Neural crest cell (in vitro differentiated cells): ENCODE measurements at places on chromosomes 7 and 10.

- no peak for DNase-seq
Measured at GRCh38 chr7:14637968-14638367, 264.6 kb downstream of the DGKB start.

DNA sequence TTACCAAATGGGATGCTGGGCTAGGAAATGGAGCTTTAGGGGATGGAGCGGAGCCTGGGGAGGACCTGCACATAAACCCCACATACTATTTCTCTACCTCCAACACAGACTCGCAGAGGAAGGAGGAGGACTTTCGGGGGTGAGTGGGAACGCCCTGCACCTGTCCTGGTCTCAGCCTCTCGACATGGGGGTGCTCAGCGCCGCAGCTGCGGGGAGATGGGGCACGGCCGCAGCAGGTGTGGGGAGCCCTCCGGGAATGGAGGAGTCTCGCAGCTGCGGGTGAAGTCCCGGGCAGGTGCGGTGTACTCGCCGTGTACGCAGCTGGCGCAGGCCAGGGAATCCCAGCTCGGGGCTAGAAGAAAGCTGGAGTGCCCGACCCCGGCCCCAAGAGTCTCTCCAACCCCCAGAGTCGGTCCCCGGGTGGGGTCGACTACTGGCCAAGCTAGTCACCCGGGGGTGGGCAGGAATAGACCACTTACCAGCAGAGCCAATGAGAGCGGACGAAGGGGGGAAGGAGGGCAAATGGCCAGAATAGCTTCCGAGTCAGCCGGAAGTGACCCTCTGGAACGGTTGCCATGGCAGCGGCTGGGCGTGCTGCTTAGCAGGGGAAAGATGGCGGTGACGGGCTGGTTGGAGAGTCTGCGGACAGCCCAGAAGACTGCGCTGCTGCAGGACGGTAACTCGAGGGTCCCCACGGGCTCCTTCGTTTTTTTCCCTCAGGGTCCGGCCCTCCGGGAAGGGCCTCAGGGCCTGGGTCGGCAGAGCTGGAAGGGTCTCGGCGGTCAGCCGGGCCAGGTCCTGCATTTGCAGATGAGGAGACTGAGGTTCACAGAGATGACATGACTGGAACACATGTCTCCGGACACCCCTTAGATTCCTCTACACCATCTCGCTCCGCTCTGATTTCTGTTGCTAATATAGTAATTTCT, at the start of the genes DPCD and POLL:
Gene DPCD, plus strand, starts transcription at position 597 of the 929 bp plus-strand sequence. Its CDS starts 16 bp downstream, at position 613.
Gene POLL, minus strand, starts transcription at position 533 of the 929 bp plus-strand sequence. CDS start 897 bp downstream, outside the sequence.
- DNase-seq, result peak; percentile 89

GRCh38 chr10:33204031-33204430, 130.4 kb downstream of the NRP1 start:
- no peak for DNase-seq

DNA sequence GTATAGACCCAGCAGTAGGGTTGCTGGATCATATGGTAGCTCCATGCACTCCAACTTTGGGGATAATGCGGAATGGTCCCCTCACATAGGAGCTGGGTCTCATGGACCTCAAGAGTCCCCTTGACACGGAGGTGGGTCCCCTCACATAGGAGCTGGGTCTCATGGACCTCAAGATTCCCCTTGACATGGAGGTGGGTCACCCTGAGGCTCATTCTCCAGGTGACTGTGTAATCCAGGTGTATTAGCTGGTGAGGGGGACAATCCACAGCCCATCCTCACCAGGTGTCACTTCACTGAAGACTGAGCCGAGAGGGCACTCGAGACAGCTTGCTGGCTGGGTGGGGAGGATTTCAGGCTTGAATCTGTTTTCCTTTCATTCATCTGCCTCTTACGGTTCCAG, 121.9 kb downstream of the PTPN20 start:
- DNase-seq, result no peak

GRCh38 chr7:39428221-39428620, 138.0 kb upstream of the YAE1 start:
- DNase-seq, result no peak

- DNase-seq, result no peak
Measured at GRCh38 chr10:103287992-103288391, 11.1 kb downstream of the INA start.

- no peak for DNase-seq
Measured at GRCh38 chr10:132311338-132311939, 3.7 kb upstream of the STK32C start.

DNA sequence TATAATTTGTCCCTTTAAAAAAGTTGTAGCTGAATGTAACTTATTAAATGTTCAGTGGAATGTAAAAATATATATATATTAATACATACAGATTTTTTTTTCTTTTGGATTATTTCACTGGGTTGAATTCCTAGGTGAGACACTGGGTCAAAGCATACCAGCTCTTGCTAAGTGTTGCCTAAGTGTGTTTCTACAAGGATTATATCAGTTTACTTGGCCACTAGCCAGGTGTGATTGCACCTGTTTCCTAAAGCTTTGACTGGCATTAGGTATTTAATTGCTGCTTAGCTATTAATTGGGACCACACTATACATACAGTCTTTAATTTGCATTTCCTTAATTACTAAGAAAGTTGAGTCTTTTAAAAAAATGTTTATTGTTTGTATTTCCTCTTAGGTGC, 5.5 kb upstream of the ELOVL3 start:
- DNase-seq, result no peak

GRCh38 chr7:121456785-121457359, 60.8 kb upstream of the FAM3C start:
- DNase-seq, result no peak

- DNase-seq, result no peak
Measured at GRCh38 chr10:110103921-110104461, 96.2 kb downstream of the ADD3 start.

DNA sequence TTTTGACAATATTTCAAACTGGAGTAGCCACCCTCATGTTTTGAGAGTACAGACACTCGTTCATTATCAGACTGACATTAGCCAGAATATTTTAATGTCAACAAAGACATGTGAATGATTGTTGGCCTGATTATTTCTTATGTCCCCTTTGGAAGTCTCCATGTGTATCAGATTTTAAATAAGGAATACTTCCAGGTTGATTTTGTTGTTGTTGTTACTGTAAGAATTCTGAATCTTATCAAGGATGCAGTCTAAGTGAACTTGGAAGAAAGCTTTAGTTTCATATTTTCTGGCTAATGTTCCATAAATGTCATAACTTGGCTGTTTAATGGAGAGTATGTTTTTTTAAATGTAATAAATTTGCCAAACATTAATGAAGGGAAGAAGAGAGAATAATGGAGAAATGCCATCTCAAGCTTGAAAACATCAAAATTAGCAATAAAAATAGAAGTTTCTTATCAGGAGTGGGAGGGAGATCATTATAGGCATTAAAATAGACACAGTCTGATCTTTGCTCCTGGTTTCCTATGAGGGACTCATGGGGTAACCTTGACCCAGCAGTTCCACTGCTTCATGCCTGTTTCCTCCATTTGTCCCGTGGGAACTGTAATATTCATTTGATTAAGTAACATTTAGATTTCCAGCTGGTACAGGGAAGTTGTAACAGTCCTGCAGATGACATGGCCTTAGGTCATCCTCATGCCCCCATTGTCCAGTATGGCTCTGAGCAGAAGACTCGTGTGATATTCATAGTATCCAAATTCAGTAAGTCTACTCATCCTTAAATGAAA, 122.4 kb upstream of the KIAA1217 start:
- DNase-seq, result no peak

DNA sequence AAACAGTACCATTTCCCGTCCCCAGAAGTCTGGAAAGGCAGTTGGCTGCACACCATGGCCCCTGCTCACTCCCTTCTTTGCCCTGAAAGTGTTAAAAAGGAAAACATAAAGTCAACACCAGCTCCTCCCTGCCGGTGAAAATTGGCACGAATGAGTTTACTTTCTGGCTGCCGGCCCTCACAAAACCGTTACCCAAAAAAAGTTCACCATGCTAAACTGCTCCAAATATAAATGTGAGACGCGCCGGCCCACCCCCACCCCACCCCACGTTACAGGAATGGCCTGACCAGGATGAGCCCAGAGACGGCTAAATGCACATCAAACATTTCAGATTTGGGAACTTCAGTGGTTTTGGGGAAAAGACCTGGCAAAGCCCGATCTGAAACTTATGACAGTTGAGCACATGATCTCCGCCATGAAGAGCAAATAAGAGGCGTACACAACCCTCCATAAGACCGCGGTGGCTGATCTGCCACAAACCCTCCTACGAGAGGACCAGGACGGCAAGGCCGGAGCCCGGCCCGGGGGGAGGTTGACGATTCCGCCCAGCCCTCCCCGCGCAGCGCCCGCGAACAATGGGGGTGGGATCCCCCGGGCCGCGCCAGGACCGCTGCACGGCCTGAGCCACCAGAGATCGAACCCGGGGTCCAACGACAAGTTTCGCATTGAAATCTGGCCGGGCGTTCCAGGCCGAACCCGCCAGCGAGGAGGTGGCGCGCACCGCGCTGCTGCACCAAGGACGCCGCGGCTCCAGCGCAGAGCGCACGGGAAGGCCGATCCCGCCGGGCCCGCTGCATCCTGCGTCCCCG, 952 bp downstream of the DIP2C start:
- peak; percentile 37 for DNase-seq

DNA sequence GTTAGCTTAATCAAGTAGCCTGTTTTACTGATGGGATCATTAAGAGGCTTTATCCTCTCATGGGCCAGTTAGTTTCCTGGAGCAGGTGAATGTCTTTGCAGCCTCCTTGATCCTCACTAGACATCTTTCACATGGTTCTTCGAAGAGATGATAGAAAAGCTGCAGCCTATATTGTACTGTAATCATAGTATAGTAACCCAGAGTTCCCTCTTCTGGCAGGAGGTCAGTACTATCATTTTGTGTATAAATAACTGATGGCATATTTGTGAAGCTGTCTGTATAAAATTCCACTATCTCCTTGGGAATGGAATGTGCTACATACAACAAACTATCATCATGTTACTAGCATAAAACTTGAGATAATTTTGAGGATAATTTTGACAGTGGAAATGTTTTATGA, 123.8 kb upstream of the PRPS1L1 start:
- DNase-seq, result no peak

DNA sequence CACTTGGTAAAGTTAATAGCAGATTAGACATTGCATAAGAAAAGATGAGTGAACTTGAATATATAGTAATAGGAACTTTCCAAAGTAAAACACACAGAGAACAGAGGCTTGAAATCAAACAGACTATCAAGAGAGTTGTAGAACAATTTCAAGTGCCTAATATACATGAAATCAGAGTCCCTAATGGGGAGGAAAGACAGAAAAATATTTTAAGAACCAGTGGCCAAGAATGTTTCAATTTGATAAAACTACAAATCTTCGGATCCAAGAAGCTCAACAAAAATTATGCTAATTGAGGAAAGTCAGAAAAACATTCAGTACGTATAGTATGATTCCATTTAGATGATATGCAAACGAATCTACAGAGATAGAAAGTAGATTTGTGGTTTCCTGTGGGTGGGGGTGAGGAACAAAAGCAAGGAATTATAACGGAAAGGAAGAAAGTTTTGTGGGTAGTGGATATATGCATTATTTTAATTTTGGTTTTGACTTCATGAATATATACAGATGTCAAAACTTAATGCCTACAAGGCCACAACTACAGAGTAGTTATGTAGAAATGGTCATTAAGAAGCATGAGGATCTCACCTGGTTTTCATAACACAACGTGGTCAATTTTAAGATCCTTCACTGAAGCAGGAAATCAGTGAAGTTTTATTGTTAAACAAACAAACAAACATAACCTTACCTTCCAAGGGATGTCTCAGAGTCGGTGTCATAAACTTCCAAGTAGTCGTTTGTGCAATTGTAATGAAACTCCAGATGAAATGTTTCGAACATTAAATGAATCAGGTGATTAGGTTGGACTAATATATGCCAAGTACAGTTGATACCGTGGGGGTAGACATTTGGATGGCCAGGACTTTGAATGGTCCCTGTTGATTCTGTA, 62.0 kb downstream of the CUBN start:
- DNase-seq, result no peak

GRCh38 chr10:71074176-71074755, 138.1 kb upstream of the UNC5B start:
- DNase-seq, result no peak

DNA sequence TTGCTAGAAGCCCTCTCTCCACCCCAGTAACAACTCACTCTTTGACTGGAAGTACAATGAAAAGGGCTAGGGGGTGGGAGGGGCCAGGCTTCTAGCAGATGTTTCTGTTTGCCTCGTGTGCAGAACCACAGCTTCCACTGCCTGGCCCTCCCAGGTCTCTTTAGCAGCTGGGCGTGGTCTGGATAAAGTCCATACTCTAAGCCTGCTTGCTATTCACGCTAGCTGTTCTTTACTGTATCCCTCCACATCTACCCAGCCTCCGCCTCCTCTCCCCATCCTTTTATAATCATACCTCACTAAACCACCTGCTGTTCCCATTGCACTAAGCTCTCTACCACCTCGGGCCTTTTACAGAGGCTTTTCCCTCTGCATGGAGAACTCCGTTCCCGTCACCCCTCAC, 288.8 kb downstream of the CAMK1D start:
- no peak for DNase-seq

GRCh38 chr7:114789871-114790311, 132.0 kb upstream of the MDFIC start:
- DNase-seq, result no peak

DNA sequence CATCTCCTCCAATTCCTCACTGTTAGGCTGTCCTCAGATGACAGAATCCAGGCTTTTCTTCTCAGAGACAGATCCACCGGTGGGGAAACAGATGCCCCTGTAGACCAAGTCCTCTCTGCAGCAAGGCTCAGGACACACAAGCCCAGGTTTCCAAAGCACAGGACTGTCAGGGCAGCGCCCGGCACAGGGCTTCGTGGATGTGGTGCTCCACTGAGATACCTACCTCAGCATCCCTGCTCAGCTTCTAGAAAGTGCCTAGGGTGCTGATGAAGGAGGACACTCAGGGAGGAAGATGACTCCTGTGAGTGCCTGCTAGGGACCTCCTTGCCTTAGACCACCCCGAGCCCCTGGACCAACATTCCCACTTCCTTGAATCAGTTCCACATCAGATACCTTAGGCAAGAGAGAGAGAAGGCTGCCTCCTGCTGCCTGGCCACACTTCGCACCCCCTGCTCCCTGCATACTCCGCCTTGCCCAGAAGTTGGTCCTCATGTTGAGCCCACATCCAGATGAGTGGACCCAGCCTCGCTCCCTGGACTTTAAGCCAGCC, 8.9 kb upstream of the RBP3 start:
- no peak for DNase-seq

DNA sequence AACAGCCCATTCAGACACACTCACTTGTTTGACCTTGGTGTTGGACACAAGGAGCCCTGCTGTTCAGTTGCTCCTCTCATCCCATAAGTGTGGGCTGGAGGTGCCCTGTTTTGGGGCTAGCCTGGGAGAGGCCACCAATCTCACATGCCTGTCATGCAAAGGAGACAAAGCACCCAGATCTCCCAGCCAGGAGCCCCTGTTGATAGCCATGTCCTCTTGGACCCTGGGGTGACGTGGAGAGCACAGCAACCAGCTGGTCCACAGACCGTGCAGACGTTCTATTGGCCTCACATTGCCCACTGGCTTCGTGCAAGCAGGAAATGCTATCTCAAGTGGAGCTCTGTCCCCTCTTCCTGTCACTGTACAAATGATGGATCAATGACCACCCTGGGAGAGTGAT, 240.8 kb downstream of the RPS24 start:
- DNase-seq, result no peak

GRCh38 chr10:91229683-91230082, 9.2 kb downstream of the PCGF5 start:
- DNase-seq, result no peak

GRCh38 chr10:58275261-58275660, 6.3 kb downstream of the CISD1 start:
- no peak for DNase-seq
